DND-41 (cell line): ENCODE measurements at places on chromosomes 4 and X.

- no peak for DNase-seq
These were observed 37.6 kb upstream of the HPGD start for GRCh38 chr4:174559894-174560293.

DNA sequence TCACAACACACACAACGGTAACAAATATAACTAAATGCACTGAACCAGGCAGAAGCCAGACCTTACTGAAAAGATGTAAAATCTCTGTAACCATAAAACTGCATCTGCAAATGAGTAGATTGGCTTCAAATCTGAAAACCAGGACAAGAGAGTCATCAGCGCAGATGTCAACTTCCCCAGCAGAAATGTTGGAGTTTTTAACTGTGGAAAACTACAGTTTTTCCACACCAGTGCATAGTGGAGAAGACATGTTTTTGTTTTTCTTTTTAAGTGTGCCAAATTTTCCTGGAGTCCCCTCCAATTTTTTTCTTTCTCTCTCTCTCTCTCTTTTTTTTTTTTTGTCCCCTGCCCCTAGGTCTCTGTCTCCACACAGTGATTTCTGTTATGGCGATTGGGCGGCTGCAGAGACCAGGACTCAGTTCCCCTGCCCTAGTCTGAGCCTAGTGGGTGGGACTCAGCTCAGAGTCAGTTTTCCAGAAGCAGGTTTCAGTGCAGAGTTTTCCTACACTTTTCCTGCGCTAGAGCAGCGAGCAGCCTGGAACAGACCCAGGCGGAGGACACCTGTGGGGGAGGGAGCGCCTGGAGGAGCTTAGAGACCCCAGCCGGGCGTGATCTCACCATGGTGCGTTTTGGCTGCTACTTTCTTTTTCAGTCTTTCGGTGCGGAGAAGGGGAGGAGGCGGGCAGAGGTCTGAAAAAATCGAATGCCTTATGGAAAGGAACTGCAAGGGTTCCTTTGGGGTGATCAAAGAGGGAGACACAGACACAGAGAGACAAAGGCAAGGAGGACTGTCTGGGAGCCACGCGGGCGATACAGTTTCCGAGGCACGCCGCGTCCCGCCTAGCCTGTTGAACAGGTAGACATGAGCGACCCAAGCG is at the start of gene GUCY1A1:
GUCY1A1 (plus strand) TSS at position 505 of the 878 bp plus-strand sequence. CDS start 30,020 bp downstream, outside the sequence.
- peak; percentile 74 for DNase-seq

DNA sequence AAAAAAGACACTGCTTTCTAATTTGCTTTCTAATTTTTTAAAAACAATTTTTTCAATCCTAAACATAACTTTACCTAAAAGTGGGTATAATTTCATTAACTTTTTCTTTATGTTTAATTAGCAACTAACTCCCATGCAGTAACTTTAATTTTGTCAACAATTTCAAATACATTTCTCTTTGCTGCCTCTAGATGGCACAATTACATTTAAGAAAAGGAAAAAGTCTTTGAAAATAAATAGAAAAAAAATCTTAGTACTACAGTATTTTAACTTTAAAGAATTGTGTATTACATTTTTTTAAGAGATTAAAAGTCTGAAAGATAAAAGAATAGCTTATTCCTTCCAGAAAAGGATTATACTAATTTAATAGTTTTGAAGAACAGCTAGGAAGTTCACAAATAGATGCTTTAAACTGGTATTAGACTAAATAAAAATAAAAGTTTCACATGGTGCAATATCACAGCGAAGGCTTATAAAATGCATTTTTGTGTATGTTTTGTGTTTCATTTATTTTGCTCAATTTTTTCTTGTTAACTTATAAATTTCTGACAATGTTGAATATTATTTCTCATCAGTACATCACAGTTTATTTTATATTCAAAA is 105.1 kb downstream of the ADGRA3 start:
- DNase-seq: no peak

GRCh38 chr4:147957446-147957845 is 225.6 kb downstream of the ARHGAP10 start:
- no peak for DNase-seq

DNA sequence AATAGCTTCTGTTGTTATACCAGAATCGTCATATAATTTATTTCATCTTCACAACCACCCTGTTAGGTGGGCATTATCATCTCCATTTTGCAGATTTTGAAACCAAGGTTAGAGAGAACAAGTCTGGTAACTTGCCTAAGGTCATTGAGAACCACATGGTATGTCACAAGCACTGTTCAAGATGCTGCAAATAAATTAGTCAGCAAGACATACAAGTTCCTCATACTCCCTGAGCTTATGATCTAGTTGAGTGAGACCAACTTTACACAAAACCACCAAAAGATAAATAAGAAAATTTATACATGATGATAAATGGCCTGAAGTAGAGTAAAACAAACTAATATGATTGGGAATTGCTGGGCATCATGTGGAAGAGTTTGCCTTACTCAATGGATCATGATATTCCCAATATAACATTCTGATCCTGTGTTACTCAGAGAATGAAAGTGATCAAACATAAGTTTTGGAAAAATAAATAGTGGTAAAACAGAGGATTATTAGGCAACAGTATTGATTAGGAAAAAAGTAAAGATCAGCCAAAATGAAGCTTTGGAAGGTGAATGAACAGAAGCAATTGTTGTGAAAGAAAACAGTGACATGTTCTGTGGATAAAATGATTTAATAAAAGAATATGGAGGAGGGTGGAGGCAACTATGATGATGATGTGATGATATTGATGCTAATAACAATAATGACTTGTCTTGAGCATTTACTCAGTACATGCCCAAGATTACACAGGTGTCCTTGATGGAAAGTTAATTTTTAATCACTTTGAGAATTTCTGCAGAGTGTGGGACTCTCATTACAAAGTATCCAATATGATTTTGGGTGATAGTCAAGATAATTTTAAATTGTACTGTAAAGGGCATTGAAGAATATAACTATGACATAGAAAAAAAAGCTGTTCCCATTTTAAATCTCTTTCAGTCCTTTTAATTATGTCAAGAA is 34.1 kb upstream of the IL1RAPL1 start:
- no peak for DNase-seq

GRCh38 chrX:46823481-46823880 is 13.4 kb upstream of the RP2 start:
- DNase-seq: no peak

DNA sequence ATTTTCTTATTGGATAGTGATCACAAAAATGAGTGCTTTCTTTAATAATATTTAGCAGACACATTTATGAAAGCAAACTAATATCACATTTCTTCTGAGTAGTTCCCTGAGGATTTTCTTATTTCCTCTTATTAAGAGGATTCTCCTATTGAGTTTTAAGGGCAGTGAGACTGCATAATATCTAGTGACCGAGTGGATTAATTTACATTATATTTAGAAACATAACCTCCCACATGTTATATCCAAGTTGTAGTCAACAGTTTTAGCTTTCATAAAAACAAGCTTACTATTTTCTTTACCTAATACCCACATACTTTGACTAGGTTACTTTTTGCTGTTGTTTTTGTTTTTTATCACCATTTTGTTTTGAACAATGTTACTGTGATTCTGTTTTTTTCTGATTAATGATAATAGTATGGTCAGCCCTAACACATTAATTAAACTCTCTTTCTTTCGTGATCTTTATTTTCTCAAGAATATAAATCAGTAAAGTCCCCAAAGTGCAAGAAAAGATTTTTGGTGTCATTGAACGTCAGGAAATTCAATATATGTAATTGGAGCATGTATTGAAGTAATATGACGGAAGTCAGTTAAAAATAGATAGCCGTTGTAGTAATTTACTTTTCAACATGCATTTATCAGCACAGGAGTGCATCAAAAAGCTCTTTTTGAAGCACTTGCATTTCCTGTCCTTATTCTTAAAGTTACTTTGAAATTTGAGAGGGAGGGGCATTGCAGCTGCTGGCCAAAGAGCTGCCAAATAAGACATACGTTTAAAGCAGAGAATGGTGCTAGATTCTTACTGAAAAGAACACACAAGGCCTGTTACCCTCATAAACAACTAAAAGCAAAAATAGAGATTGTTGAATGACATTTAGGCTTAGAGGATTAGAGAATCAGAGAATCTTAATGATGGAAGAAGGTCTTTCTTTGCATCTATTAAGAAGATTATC is 25.2 kb downstream of the DDIT4L start:
- peak; percentile 35 for DNase-seq

DNA sequence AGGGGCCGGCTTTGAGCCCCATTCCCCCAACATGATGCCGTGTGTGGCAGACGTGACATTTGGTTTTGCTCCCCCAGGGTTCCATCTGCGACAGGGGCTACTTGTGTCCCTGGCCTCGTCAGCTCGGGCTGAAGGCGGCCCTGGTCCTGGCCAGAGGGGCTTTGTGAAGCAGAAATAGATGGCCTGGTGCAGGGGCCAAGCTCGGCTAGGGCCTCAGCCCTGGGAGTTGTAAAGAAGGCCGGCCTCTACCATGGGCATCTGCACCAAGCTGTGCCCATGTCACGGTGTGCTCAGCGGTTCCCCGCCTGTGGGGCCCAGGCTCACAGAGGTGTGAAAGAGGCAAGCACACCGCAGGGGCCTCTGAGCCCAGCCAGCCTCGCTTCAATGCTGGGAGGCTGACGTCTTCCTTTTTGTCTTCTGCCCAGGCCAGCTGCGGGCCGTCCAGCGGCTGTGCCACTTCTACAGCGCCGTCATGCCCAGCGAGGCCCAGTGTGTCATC is 32.5 kb downstream of the SH3TC1 start:
- DNase-seq: no peak

DNA sequence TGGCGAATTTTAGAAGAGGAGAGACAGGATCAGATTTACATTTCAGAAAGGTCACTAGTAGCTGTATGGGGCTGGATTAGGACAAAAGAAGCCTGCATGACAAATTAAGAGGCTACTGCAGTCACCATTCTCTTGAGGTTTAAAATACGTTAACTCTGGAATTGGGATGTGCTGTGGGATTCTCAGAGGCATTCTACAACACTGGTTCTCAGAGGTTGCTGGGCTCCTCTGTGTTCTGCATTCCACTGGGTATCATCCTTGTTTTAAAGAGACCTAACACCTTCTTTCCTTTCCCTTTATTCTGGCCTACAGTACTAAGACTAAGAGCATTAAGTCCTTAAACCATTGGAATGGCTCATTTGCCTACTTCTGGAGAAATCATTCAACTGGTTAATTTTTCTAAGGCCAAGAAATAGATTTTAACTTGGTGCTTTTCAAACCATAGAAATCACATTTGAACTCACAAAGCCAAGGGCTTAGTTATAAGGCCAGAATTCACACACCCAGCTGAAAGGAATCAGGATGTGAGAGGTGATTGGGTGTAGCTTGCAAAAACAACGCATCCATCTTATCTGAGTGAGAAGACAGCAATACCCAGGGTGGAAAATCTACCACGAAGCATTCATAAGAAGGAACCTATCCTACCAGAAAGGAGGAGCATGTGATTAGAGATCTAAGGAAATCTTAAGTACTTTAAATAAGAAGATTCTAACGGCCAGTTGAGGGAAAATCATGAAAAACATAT is 116.6 kb downstream of the SHISA3 start:
- DNase-seq: no peak

GRCh38 chr4:131370846-131371245 is 1778.2 kb upstream of the PCDH10 start:
- DNase-seq: no peak

DNA sequence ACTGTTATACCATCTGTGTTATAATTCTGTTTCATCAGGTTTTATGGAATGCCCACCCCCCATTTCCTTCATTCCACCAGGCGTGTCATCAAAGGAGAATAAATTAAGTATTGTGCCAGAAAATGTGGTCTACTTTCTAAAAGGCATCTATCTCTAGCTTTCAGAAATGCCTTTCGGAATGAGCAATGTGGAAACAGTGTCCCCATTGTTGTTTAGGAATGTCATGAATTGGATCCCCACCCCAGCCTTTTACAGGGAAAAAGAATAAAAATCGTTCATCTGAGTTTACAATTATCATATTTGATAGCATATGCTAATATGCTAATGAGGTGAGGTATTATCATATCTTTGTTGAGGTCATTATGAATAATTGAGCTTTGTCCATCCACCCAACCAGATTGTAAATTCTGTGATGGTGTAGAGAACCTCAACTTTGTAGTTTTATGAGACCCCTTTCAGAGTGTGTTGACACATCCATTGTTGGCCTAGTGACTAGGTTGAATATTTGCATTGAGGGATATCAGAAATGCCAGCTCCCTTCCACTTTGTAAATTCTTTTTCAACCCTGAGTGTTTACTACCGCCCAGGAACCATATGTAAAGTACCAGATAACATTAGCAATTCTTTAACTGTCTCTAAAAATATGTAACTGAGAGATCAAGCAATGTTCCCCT is 56.2 kb upstream of the CCDC160 start:
- DNase-seq: no peak

GRCh38 chr4:130028552-130028951 is 932.6 kb downstream of the C4orf33 start:
- no peak for DNase-seq

- DNase-seq: no peak
These were observed 67.7 kb upstream of the PJA1 start for GRCh38 chrX:69232945-69233344.

GRCh38 chr4:181601103-181601502 is 642.1 kb upstream of the TENM3 start:
- no peak for DNase-seq

DNA sequence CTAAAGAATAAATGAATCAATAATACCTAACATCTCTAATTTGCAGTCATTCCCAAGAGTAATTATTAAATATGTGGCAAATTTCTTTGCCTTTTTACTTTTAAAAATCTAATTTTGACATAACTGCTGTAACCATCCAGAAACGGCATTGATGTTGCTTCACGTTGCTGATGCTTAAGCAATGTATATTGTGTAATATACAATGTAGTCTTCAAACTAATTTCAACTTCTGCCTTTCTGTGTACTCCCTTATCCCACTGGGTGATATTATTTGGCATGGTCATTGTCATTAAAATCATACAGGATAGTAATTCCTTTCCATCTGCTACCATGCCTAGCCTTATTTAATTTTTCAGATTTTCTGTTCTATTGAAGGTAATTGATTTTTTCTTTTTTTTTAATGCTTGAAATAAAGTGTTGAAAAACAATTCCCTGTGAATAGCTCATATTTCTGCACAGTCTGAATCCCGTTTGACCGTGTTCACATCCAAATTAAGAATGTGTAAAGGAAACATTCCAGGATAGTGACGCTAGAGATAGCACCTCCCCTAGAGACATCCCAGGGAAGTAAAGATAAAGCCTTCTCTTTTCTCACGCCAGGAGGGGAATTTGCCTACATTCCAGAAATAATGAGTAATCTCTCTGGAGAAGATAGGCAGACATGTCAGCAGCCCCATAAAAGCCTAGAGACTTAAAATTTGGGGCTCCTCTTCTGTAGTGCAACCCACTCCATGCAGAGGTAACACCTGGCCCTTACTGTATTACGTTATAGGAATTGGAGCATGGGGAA is 8.6 kb downstream of the FAM200B start:
- no peak for DNase-seq

- no peak for DNase-seq
These were observed 7.0 kb downstream of the SMIM14 start for GRCh38 chr4:39631700-39632079.

- no peak for DNase-seq
These were observed 27.6 kb downstream of the CLNK start for GRCh38 chr4:10656988-10657387.

GRCh38 chr4:114366368-114366767 is 232.2 kb upstream of the UGT8 start:
- no peak for DNase-seq

- peak; percentile 11 for DNase-seq
These were observed 376.7 kb downstream of the GPM6A start for GRCh38 chr4:175435381-175435783.
